ENCODE measurements at places on chromosomes 11 and 22. TPM values are rescaled to one million over a fixed set of nuclear protein-coding genes. Genes with fewer than 3 reads are reported as not detected.

Gene BEST1
- 4.1 TPM for polyA plus RNA-seq

DNA sequence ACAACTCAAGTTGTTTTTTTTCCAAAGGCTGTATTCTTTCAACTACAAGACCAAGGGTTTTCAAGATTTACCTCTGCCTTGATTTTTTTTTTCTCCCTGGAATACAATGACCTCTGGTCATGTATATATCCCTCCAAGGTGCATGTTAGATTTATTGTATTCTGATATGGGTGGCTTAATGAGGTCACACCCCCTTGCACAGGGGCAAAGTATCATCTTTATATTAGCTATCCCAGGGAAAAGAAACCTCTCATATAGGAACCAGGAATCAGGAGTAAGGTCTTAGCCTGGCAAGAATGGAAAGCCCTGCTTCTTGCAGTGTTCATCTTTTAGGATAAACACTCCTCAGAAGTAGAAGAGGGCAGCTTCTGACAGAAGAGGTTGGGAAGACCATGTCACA, 516.9 kb upstream of the TENM4 start:
- no peak for DNase-seq

DNA sequence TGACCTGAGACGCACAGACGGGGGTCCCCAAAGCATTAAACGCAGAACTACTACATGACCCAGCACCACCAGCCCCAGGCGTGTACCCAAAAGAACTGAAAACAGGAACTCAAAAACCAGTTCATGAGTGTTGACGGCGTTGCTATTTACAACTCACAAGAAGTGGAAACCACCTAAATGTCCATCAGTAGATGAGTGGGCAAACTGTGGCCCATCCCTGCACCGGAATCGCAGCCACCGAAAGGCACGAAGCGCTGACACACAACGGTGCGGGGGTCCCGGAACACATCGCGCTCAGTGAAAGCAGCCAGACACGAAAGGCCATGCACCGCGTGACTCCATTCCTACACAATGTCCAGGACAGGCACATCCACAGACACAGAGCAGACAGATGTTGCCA, 79.2 kb downstream of the TRMU start:
- DNase-seq = no peak

Gene FRMD8
- polyA plus RNA-seq = 11.2 TPM

Gene ACTN3
- 0.50 TPM for polyA plus RNA-seq

GRCh38 chr22:45845076-45845487, 131.9 kb downstream of the WNT7B start:
- no peak for DNase-seq

DNA sequence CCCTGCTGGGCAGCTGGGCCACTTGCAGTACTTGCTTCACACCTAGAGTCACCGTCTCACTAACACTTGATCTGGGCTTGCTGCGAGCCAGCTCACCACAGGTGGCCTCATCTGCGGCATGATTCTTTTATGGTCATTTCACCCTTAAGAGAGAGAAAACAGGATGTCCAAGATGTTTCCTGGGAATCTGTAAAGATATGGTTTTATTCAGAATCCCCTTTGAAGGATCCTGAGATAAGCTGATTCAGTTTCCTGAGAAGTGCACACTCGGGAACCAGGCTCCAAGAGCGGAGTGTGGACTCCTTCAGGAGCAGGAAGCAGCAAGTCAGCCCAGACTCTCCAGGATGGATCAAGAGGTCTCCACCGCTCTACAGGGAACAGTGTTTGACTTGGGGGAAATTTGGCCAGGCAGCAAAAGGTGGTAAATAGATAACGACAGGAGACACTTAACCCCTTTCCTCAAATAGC, 21.8 kb upstream of the TP53AIP1 start:
- DNase-seq = no peak

- no peak for DNase-seq
Observed at GRCh38 chr11:61111786-61112517, 9.7 kb downstream of the CD5 start.

Gene CD6
- 1.6 TPM for polyA plus RNA-seq
